ENCODE measurements at places on chromosomes 16 and 17.

DNA sequence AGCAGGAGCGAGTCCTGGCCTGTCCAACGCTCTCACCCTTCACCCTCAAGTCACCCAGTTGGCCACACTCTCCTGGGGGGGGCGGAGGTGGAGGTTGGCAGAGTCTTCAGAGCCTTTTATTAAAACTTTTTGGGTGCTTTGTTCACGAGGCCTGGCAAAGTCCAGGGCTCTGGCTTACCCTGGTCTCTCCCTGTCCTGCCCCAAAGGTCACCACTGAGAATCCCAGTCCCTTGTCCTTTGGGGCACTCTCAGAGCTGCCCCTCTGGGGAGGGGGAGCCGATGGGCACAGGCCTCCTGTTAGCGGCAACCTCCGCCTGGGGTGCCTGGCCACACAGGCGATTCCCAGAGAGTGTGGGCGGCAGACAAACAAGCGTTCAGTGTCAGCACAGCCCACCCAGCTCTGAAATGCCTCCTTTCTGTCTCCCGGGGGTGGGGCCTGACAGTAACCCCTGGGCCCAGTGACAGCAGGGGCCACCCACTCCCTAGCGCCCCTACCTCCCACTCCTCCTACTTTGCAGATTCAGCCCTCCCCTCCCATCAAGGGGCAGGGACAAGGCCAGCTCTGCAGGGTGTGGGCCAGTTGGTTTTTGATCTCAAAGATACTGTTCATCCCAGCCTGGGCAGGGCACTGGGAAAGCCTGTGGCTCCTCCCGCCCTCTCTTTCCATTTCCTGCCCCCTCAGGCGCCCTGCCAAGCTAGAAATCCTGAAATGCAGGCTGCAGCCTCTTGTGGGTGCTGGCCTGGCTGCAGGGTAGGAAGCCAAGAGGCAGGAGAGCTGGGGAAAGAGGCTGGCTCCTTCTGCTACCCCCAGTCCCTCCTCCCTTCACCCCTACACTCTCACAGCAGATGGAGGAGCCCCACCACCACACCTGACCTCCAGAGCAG is 36.6 kb upstream of the EMP2 start:
- no peak for DNase-seq

GRCh38 chr17:77145224-77145611 is 4.4 kb downstream of the SEC14L1 start:
- DNase-seq = no peak

DNA sequence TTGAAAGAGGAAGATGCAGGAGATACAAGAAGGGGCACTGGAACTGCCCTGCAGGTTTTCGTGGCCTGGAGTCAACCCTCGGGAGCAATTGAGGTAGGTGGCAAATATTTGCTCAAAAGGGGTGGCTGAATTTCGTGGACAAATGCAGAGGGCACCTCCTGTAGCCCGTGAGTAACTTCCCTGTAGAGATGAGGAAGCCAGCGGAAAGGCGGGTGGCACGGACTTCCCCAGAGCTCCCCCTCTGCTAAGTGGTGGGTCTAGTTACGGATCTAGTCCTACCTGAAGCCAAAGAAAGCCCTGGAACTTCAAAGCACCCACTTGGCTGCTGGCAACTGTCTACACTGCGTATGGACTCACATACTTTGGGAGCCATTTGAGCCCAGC is 1.0 kb upstream of the ATP2C2 start:
- DNase-seq = no peak

- no peak for DNase-seq
Measured at GRCh38 chr17:50259477-50260324, 14.6 kb upstream of the TMEM92 start.

- DNase-seq = no peak
Measured at GRCh38 chr16:22222998-22223397, 16.9 kb downstream of the EEF2K start.

- DNase-seq = no peak
Measured at GRCh38 chr16:50323335-50324011, 45.3 kb downstream of the BRD7 start.

DNA sequence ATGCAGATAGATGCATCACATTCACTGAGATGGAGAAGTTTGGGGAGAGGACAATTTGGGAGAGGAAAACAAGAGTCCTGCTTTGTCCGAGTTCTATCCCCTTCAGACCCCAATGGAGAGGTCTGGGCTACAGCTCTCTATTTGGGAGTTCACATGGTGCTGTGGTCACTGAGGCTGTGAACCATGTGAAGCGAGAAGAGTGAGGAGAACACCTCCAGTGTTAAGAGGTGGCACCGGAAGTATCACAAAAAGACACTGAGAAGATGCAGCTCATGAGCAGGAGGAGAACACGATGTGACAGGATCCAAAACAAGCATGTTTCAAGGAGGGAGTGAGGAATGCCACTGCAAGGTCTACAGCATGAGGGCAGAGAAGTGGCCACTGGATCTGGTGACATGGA is 39.7 kb downstream of the PIK3R5 start:
- no peak for DNase-seq

GRCh38 chr16:17311333-17312093 is 159.2 kb downstream of the XYLT1 start:
- no peak for DNase-seq

DNA sequence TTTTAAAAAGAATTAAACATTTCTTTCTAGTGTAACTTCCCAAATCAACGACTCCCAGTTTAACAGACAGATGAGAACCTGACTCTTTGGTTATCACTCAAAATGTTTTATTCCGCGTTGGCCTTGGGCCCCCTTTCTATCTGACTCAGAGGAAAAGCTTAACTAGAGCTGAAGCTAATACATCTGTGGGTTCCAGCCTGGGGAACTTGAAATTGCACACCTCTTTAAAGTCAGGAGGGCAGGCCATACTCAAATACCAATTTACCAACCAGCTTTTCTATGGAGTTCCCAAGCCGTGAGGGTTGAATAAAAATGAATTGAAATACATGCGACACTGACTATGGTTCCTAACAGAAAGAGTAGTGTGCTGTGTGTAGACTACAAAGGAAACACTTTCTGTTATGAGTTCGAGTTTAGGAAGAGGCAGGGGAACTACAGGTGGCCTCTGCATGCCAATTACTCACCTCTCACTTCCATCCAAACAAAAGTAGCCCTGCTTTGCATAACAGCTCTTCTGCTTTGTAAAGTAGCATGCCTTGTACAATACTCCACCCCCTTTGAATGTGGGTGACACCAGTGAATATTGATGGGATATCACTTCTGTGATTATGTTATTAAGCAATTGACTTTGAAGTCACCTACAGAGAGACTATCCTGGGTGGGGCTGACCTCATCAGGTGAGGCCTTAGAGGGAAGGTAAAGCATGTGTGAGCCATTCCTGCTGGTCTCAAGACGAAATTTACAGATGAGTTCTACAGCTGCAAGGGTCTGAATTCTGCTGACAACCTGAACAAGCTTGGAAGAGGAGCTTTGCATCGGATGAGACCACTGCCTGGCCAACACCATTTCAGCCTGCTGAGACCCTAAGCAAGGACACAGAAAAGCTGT is 92.1 kb downstream of the WDR59 start:
- DNase-seq = no peak

GRCh38 chr16:20410121-20410723 is 888 bp downstream of the ACSM5 start:
- no peak for DNase-seq

DNA sequence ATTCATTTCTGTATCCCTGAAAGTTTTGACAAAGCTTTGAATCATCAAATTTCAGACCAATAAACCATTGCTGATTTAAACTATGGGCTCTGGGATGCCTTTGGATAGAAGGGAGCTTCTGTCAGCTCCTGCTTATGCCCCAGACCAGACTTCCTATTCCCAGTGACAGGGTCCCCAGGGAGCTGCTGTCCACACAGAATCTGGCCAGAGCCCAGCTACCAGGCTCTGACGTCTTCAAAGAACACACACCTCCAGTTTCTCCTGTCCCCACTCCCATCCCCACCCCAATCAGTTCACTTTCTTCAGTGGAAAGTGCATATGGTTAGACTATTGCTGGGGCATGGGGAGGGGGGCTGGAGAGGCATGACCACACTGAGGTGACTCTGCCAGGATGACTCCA is 51.6 kb upstream of the SREBF1 start:
- no peak for DNase-seq

DNA sequence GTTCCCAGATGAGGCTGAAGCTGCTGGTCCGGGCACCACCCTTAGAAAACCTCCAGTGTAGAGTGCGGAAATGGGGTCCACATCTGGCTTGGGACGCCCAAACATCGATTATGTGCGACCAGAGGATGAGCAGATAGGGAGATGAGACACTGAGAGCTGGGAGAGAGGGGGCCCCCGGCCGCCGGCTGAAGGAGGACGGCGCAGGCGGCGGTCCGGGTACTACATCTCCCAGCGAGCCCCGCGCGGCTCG is 182 bp upstream of the SPECC1 start:
- DNase-seq = no peak

DNA sequence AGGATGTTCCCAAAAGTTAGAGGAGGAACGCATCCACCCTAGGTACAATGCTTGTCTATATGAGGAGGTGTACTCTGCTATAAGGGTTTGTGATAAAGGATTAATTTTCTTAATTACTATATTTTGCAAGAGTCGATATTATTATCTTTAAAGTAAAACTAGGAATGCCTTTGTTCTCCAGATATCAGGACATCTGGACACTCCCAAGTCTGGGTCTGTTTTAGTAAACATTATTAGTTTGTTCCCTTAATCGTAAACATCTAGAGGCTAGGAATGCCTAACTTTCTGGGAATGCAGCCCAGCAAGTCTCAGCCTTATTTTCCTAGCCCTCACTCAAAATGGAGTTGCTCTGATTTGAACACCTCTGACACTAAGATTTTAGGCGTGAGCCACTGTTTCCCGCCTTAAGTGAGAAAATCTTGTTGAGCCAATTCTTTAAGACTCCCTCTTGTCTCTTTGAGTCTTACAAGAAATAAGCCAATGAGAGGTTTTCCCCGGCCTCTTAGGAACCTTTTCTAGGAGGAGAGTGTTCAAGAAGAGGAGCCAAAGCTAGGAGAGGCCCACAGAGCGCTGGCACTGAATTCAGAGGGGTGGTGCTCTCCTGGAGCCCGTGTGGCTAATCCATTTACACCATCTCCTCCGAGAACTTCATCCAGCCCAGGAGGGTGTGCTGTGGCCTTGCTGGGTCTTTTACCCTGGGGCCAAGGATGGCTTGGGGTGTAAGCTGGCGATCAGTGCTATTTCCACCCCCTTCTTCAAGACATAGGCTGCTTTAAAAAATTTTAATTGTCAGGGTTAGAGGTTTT is 40.9 kb downstream of the SMARCE1 start:
- DNase-seq = no peak

DNA sequence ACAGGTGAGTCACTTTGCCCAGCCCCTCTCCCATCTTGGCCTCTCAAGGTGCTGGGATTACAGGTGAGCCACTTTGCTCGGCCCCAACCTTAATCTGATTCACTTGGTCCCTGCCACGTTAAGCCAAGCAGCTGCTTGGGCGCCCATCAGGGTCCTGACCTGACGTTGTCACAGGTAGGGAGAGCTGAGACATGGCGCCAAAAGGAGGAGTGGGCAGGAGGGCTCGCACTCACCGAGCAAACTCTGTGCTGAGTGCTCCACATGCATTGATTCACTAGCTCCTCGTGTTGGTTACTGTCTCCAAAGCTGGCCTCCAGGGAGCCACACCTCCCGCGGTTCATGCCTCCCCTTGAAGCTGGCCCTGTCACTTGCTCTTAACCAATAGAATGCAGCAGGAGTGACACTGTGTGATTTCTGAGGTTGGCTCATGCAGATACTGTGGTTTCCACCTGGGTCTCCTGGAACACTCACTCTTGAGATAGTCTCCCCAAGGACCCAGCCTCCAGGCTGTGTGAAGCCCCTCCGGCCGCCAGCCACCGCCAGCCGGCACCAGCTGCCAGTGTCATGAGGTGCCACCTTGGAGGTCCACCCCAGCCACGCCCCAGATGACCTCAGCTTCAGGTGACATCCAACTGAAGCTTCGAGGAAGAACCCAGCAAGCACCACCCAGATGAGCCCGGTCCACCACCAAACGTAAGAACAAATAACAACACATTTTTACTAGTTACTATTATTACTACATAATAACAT is 223.0 kb downstream of the GSG1L start:
- DNase-seq = no peak

- DNase-seq = no peak
Measured at GRCh38 chr17:56778898-56779297, 54.8 kb downstream of the C17orf67 start.

- DNase-seq = no peak
Measured at GRCh38 chr17:60730273-60730672, 52.6 kb downstream of the BCAS3 start.

GRCh38 chr17:1511756-1512321 is 4.6 kb downstream of the INPP5K start:
- DNase-seq = no peak

DNA sequence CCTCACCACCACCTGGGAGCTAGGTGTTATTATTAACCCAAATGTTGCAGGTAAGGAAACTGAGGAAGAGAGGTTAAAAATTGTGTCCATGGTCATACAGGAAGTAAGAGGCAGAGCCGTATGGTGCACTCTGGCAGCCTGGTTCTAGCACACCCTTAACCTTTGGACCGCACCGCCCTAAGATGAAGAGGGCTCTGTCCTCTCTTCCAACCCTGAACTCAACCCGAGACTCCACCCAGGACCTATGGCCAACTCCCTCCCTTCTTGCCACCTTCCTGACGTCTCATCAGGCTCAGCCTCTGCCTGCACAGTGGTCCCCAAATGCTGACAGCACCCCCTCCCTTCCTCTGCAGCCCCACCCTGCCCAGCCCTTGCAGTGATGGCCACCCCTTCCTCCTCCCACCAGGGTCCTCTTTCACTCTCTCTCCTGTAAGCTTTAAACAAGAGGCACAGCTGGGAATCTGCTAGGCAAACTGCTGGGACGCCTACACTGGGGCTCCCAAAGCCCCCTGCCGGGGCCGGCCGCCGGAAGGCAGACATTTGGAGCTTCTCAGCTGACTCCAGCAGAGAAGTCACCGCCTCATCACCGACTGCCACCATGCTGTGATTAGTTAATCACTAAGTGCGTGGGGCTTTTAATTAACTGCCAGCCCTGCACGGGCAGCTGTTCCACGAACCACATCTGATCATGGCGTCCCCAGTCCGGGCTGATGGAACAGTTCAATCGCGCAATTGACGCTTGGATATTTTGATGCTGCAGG is 16.7 kb upstream of the C16orf78 start:
- no peak for DNase-seq

DNA sequence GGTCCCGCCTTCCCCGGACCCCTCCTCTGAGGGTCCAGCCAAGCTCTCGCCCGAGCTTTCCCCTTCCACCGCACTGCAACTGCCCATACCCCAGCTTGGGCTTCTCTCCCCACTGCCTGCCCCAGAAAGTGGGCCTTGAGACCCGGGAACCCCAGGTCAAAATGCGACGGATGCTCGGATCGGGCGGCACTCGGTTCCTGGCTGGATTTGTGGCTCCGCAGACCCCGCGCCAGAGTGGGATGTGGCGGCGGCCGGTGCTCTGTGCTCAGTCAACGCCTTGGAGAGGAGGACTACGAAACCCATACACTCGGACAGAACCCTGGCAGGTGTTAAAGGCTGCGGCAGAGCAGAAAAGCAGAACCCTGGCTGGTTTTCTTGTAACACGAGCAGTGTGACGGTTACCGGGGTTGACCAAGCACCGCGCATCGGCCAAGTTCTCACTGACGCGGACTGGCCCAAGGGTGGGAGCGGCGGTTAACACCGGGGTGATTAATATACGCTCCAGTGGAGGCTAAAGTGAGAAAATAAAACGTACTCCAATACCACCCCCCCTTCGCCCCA is 885 bp upstream of the SLFN13 start:
- DNase-seq = no peak
